ENCODE measurements at places on chromosomes 16 and 17.

DNA sequence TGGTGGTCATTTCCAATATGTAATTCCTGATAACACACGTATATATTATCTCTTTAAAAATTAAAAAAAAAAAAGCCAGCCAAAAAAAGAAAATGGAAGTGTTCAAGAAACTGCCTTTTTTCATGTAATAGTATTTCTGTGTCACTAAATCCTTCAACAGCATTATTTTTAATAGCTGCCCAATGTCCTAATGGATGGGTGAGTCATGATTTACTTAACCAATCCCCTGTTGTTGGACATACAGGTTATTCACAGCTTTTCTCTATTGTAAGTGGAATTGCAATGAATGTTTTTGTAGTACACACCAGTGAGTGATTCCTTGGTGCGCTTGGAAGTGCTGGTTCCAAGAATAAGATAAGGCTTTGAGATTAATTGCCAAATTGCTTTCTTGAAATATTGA is 124.9 kb downstream of the WWOX start:
- DNase-seq, result no peak

- DNase-seq, result peak; percentile 12
These were observed 32.6 kb downstream of the CTCF start for GRCh38 chr16:67594956-67595355.

GRCh38 chr17:20952183-20952582 is 90.6 kb downstream of the USP22 start:
- DNase-seq, result no peak

GRCh38 chr17:31673076-31673475 is 186.0 kb downstream of the COPRS start:
- DNase-seq, result no peak

- no peak for DNase-seq
These were observed 5.2 kb downstream of the KCNG4 start for GRCh38 chr16:84234321-84235241.

- DNase-seq, result no peak
These were observed 48.8 kb downstream of the AIPL1 start for GRCh38 chr17:6386041-6386630.

DNA sequence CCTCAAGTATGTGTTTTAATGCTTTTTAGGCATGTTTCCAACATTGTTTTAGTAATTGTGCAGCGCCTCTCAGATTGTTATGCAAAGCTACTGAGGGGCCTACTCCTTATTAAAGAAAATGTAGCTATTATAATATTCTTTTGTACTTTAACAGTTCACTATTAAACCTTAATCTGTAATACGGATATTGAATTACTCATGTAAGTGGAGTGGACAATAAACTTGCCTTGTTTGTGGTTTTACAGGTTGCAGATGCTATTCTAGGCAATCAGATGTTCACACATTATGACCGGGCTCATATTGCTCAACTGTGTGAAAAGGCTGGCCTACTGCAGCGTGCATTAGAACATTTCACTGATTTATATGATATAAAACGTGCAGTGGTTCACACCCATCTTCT is 41.0 kb downstream of the PTRH2 start:
- no peak for DNase-seq

DNA sequence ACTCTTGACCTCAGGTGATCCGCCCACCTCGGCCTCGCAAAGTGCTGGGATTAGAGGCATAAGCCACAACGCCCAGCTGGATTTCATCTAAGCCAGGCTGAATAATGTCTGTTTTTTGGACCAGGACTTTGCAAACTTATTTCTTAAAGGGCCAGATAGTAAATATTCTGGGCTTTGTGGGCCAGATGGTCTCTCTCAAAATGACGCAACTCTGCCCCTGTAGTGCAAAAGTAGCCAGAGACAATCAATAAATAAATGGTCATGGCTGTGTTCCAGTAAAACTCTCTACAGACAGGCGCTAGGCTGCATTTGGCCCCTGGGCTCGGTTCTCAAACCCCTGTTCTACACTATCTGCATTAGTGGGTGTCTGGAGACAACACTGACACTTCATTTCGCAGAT is 121.9 kb upstream of the CDH13 start:
- no peak for DNase-seq

DNA sequence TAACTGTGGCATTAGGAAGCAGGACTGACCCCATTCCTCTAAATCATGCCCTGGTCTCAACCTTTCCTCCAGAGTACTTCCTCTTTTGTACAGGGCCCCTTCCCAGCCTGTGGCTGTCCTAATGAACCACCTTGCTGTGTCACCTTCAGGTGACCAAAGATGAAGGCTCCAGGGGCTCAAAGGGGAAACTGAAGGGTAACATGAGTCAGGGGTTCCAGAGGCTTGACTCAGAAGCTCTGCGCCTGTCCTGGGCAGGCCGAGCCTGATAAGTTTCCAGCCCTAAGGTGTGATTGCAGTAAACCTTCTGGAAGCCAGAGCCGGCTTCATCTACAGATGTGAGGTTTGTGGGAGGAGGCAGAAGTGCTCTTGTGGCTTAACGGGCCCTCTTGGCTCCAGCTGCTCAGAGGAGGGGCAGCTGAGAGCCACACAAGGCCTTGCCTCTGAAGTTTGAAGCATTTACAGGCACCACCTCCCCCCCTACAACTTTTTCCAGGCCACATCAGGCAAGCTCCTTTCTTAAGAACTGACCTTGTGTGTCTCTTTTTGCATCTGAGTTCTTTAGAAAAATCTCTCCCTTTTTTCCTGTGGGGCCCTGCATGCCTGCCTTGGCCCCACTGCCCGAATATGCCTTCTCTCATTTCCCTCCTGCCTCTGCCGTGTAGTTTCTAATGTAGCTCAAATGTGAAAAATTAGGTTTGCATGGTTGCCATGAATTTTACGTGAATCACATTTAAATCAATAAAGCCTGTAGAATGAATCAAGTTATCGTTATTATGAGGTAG is 149.9 kb downstream of the CLEC16A start:
- DNase-seq, result peak; percentile 35

DNA sequence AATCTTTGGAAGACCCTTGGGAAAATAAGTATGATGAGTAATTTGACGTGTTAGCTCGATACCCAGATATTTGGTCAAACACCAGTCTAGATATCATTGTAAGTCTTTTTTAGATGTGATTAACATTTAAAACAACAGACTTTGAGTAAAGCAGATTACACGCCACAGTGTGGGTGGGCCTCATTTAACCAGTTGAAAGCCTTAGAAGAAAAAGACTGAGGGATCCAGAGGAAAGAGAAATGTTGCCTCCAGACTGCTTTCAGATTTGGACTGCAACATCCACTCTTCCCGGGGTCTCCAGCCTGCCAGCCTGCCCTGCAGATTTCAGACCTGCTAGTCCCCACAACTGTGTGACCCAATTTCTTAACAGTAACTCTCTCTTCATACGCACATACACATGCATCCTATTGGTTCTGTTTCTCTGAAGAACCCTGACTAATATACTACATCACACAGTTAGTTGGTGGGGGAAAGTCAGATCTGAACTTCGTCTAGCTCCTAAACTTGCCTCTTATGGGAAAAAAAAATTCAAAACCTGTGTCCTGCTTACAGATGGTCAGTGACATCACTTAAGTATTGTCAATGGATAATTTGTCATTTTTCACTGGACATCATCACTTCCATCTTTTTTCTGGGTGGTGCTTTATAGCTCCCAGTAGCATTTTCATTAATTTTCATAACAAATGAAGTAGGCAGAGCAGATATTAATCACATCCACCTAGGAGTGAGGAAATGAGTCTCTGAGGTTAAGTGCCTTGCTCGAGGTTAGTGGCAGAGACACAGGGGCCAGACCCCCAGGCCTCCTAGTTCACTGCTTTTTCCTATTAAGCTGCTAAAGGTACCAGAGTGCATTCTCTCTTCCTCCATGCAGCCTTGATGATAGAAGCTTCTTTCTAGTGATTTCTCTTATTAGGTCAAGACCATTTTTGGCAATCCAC is 107.7 kb upstream of the TOB1 start:
- DNase-seq, result no peak

- DNase-seq, result no peak
These were observed 11.3 kb downstream of the KANSL1 start for GRCh38 chr17:46181940-46182339.

- DNase-seq, result peak; percentile 67
These were observed 63.9 kb upstream of the RPH3AL start for GRCh38 chr17:416293-417206.
